ENCODE measurements at places on chromosomes 2 and 18.

GRCh38 chr18:52334896-52335295, 5.1 kb upstream of the DCC start:
- DNase-seq = no peak

GRCh38 chr2:96737831-96738230, 2.0 kb downstream of the LMAN2L start:
- DNase-seq = no peak

- DNase-seq = no peak
Observed at GRCh38 chr2:15200581-15200980, 360.6 kb downstream of the NBAS start.

- DNase-seq = no peak
Observed at GRCh38 chr2:173692068-173692467, 273.1 kb downstream of the SP3 start.

- no peak for DNase-seq
Observed at GRCh38 chr2:72947952-72948830, 30.9 kb downstream of the EMX1 start.

GRCh38 chr2:227414846-227415245, 27.1 kb upstream of the SCYGR1 start:
- DNase-seq = peak; percentile 98

GRCh38 chr2:1925516-1925915, 181.2 kb upstream of the PXDN start:
- no peak for DNase-seq

DNA sequence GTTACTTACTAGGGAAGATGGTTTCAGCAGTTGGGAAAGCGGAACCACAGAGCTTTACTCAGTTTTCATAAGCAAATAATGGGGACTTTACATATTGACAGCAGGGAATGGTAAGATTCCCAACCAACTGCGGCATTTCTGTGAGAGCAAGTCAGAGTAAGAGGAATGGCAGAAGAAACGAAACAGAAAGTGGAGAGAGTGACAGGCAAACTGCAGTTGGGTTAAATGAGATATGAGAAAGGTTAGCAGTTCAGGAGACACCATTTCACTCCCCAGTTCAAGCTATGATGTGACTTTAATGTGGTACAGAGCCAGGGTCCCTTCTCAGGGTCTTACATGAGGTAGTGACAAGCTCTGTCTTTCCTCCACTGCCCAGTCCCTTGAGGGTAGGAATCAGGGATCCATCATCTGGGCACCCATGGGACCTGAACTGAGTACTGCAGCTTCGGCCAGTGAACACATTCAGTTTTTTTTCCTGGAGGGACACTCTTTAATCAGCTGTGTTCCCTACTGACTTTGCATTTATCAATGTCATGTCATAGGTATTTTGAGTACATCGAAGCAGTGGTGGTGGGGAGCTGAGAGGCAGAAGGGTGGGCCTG, 33.0 kb upstream of the GREB1 start:
- peak; percentile 3 for DNase-seq

DNA sequence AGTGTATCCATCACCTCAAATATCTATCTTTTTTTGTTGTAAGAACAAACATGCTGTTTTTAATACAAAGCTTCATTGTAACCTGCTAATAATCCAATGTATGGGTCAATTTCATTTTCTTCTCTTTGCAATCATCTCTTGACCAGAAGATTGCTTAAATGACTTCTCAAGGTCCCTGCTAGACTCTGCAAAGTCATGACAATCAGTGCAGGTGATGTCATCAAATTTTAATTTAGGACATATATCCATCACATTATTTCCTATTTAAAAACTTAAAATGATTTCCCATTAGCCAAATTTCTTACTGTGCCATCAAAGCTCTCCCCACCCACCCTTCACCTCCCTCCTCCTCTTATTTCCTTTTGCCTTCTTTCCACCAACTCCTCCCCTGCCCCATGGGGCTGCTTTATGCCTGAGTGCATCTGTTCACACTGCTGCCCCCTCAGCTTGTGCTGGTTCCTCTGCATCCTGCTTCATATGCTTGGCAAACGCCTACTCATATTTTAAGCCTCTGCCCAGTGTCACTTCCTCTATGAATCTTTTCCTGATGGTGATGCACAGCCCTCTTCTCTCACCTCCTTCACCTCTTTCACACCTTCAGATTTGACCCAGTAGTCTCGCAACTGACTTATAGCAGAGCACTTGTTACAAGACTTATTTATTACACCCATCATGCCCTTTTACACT, 20.3 kb downstream of the PLEK start:
- no peak for DNase-seq

- no peak for DNase-seq
Observed at GRCh38 chr2:133654949-133655348, 86.7 kb upstream of the NCKAP5 start.

DNA sequence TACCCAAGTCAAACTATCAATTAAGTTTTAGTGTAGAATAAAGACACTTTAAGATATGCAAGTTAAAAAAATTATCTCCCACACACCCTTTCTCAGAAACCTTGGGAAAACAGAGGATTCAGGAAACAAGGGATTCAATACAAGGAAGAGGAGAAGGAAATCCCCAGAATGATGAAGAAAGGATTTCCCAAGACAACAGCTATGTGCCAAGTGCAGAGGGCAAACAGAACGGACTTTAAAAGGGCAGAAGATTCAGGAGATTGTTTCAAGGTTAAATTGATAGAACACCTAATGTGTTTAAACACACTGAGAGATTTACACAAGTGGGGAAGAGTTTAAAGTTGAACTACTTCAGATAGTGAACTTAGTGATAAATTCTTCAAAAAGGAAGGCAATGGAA, 71.5 kb upstream of the EPAS1 start:
- DNase-seq = no peak

GRCh38 chr2:73053316-73054114, 18.0 kb downstream of the SFXN5 start:
- DNase-seq = no peak

- DNase-seq = peak; percentile 88
Observed at GRCh38 chr2:152415231-152415642, 80.3 kb downstream of the FMNL2 start.

- peak; percentile 50 for DNase-seq
Observed at GRCh38 chr18:46253498-46253897, 149.3 kb downstream of the HAUS1 start.

DNA sequence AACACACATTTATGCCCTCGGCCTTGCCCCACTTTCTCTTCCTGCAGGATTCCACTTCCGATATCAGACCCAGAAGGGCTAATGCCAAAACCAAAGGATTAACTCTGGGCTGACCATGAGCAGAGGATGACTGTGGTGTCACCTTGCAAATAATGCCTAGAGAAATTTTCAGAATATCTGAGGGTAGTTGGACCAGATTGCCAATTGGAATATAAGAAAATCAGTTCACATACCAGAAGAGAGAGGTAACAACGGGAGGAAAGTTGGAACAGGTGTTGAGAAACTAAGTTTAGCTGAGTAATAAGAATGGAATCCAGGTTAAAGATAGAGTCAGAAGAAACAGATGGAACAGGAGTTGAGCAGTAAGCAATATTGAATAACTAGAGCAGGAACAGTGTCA, 232.7 kb upstream of the UBE2E3 start:
- DNase-seq = peak; percentile 42

DNA sequence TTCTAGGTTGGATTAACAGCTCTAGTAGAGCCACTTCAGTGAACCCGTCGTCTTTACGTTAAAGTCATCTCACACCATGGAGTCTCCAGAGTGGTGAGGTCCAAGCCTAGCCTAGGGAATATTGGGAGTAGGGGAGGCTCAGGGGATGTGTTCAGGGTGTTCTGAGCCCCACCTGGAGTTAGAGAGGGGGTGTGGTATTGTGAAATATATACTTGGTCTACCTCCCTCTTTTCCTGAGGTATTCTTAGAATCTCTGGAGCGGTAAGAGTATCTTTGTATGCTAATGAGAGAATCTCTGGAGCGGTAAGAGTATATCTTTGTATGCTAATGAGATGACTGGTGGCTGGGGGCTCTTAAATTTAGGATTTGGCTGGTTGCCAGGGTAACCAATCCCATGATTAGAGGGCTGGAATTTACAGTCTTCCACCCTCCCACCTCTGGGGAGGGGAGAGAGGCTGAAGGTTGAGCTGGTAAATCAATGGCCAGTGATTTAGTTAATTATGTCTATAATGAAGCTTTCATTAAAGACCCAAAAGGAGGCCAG, 69.5 kb downstream of the INPP4A start:
- DNase-seq = no peak

All from amniotic epithelial cell (primary cell).